ENCODE measurements at places on chromosomes 6 and 20. TPM values are rescaled to one million over a fixed set of nuclear protein-coding genes. Genes with fewer than 3 reads are reported as not detected.

DNA sequence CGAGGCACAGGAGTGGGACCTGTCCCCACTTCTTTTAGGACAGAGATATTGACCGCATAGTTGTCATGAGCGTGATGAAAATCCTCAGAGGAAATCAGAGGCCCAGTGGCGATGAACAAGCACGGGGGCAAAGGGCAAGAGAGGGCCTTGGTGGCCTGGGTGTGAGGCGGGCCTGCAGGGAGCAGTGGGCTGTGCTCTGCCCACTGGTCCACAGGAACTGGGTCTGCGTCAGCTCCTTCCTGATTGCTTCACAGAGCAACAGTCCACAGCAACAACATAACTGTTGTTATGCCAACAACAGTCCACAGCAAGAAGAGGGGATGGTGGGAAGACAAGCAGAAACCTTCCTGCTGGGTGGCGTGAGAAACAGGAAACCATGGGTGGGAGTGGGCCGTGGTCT is 335.6 kb downstream of the ZFAND3 start:
- no peak for DNase-seq

DNA sequence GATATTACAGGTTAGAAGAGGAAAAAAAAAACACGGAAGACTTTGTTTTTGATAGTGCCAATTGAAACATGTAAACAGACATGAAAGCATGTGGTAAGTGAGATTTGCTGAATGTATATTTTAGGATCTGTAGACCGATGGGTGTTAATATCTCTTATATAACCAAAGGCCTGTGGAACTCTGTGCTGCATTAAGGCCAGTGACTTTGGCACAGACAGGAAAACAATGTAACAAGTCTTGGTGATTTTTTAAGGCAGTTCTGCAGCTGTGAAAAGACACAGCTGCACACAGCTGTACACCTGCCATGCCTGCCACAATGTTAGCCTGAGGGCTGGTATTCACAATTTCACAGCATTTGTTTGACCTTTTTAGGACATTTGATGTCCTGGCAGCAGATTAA is 6.1 kb downstream of the SOBP start:
- no peak for DNase-seq

DNA sequence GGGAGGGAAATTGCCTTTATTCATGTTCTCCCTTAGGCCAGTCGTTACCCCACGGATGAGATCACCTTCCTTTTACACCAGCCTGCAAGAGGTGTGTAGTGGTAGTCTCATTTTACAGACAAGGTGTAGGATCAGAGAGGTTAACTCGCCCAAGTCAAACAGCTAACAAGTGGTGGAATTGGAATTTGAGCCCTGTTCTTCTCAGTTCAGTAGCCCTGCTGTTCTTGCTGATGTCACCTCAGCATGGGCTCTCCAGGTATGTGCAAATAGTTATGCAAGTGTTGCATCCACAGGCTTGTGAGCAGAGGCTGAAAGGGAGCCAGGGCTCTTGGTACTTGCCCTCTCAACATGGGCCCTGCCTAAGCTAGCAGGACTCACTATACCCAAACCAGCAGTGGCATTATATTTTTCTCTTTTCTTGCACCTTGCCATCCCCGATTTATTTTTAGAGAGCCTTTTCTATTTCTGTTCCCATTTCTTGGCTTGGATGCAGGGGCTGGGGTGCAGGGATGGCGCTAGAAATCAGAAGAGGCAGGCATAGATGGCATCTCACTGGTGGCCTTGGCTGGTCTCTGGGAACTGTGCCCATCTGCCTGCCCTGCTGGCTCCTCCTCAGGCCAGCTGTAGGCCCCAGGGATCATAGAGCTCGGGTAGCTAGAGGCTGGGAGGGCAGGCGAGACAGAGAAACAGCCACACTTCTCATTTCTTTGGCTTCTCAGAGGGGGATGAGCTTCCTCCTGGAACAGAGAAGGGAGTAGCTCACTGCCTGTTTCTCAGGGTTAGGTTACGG is 18.2 kb downstream of the PPARD start:
- DNase-seq: no peak

NKAIN2 gene
- total RNA-seq: not detected

EGFL8 gene
- 9.9 TPM for total RNA-seq

PRR18 gene
- not detected for total RNA-seq
